ENCODE measurements at places on chromosomes 7 and 10.
A peak's percentile ranks its signal among the peaks of the same experiment; 100 is the strongest.

DNA sequence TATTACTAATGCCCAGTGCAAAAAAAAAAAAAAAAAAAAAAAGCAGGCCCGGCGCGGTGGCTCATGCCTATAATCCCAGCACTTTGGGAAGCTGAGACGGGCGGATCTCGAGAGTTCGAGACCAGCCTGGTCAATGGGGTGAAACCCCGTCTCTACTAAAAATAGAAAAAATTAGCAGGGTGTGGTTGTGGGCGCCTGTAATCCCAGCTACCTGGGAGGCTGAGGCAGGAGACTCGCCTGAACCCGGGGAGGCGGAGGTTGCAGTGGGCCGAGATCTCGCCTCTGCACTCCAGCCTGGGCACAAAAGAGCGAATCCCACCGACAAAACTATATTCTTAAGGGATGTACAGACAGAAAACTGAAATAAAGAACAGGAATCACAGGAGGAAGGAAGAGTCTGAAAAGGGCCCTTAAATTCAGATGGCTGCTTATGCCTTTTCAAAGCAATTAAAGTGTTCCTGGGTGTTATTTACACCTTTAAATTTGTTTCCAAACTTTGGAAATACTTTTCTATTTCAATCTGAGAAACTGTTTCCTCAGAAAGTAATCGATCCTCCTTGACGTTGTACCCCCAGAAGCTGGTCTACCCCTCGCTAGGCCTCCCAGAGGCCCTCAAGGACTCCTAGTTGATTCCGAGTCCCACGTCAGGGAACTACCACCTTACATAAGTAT, 2.0 kb upstream of the KMT2E start:
- no peak for DNase-seq

DNA sequence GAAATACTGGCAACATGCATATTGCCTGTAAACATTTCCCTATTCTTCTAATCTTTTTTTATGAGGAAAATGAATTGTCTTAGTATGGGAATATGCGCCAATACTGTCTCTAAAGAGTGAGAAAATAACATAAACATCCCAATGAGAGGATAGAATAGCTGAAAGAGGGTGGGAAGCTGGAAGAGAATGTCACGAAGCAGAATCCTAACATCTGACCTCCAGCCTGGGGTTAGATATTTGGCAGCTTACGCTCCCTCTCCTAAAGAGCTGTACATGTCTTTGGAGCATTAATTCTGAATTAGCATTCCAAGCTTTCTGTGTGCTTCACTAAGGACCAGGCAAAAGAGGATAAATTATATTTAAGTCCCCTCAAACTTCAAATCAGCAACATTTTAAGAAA, 31.6 kb upstream of the SLC16A12 start:
- DNase-seq = no peak

DNA sequence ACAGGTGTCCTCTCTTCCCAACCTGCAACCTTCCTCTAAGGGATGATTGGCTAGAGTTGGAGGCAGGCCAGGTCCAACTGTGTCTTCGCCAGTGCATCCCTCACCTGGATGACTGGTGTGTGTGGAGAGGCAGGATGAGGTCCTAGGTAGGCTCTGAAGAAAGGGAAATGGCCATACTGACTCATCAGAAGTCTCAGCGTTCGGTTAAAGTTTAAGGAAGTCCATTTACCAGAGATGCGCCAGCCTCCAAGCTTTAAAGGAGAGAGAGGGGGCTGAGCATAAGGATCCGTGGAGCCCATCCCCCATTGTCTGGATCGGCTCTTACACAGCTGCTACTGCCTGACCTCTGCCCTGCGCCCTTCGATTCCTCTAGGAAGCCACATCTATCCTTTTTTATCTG, 4.4 kb downstream of the KEL start:
- DNase-seq = no peak

GRCh38 chr7:36487756-36488336, 98.2 kb downstream of the ANLN start:
- peak; percentile 32 for DNase-seq

DNA sequence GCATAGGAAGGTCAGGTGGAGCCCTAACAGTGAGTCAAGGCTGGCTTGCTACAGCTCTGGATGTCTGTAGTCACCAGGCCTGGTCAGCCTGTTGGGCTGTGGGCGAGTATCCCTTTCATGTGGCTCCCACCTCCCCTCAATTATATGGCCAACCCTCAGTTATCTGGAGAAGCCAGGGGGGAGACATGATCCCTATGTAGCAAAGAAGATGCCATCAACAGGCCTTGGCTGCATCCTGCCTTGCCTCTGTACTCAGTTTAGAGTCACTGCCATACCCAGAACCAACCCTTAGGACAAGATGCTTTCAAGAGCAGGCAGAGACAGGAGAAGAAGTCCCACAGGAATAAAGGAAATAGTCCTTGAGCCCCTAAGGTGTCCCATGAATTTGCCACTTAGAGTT, 763.9 kb downstream of the GRID1 start:
- no peak for DNase-seq

GRCh38 chr7:2012981-2013380, 219.8 kb downstream of the MAD1L1 start:
- DNase-seq = no peak

GRCh38 chr10:125236091-125236490, 75.7 kb upstream of the CTBP2 start:
- no peak for DNase-seq

GRCh38 chr7:2299131-2299829, 15.0 kb downstream of the SNX8 start:
- DNase-seq = peak; percentile 60

DNA sequence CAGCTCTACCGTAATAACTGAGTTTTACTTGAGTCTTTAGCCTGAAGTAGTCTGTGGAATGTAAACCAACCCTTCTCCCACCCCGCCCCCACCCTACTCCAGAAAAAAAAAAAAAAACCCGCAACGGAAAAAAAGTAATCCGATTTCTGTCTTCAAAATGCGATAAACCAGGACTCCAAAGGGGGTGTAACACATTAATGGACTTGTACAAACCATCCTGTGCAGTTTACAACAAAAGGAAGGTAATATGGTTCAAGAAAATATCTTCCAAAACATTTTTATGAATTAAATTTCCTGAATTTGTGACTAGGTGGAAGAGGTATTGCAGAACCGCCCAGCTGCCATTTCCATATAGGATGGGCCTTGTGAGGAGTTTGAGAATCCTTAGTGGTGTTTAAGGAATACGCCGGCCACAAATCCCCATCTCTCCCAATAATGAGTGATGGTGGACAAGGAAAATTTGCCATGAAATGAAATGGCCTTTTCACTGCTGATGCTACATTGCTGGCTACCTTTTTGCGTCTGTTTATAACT, 10.6 kb downstream of the SKIDA1 start:
- DNase-seq = no peak

DNA sequence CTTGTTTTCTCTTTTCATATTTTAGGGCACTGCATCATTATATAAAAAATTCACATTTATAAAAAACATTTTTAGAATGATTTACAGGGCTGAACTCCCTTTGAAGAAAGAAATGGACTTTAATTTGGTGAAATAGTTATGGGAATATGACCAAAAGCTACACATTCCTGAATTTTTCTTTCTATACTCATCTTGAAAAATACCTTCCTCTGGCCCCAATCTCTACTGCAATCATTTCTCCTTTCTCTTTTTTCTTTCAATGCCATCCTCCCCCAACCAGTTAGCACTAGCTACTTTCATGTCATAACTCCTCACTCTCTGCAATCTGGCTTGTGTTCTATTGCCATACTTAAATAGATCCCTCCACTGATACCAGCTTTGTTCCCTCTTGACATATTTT, 6.2 kb downstream of the WNT8B start:
- DNase-seq = no peak

DNA sequence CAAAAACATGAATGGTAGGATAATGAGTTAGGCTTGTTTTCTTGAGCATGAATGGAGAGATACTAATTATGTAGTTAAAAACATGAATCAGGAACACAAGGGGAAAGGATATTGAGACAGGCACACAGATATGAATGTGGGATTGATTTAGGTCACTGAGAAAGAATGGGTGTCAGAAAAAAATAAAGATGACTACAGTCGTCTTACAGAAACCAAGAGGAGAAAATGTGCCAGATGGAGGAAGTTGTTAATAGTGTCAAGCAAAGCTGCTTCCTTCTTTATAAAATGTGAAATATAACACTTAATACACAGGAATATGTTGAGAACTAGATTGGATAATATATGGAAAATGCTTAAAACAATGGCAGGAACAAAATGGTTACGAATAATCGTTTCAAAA, 173.3 kb upstream of the BET1 start:
- no peak for DNase-seq

DNA sequence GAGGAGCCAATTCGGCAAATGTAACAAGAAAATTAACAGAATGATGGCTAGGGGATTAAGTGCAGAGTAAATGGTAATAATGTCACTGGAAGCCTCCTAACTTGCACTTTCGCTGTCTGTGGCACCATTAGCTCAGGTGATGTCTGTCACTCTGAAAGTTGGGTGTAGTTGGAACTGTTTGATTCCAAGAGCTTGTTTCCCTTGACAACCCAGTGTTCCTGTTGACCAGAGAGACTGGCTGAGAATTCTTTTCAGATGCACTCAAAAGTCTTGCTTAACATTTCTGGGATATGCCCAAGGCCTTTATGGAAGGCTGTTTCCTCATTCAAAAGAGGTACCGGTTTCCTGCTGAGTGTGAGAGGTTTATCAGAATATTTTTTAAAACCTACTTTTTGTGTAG, 49.6 kb downstream of the PLPP4 start:
- DNase-seq = peak; percentile 73

All from AG09309 (cell line).